ENCODE measurements at places on chromosomes 6 and 20.
A peak's percentile ranks its signal among the peaks of the same experiment; 100 is the strongest.

- no peak for DNase-seq
- no peaks in the 10 kb centered on the region for H3K4me1 ChIP-seq
- H3K27ac ChIP-seq, result no peak overlapping the region
- no peaks in the 10 kb centered on the region for H3K27me3 ChIP-seq
- no peaks in the 10 kb centered on the region for H3K36me3 ChIP-seq
- H3K4me3 ChIP-seq, result no peak overlapping the region
Measured at GRCh38 chr6:29875257-29875656, 47.6 kb downstream of the HLA-G start.

GRCh38 chr20:33387177-33387576, 14.1 kb downstream of the CDK5RAP1 start:
- DNase-seq, result no peak
- H3K4me3 ChIP-seq, result no peak overlapping the region
- no peaks in the 10 kb centered on the region for H3K27me3 ChIP-seq
- peaks cover 98% of the 10 kb centered on the region for H3K36me3 ChIP-seq
- no peak overlapping the region for H3K27ac ChIP-seq

DNA sequence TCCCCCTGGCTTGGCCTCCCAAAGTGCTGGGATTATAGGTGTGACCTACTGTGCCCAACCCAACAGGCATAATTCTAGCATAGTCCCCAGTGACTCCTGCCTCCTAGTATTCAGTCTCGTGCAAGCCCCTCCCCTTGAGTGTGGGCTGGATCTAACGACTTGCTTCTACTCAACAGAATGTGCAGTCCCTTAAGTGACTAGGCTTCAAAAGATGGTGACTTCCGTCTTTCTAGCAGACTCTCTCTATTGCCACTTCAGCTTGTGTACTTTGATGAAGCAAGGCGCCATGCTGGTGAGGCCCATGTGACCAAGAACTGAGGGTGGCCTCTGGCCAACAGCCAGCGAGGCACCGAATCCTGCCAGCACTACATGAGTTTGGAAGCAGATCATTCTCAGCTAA, 109.6 kb upstream of the TRAF3IP2 start:
- no peaks in the 10 kb centered on the region for H3K27me3 ChIP-seq
- DNase-seq, result no peak
- H3K4me1 ChIP-seq, result peaks cover 4% of the 10 kb centered on the region
- H3K36me3 ChIP-seq, result peaks cover 9% of the 10 kb centered on the region

- H3K36me3 ChIP-seq, result no peaks in the 10 kb centered on the region
- DNase-seq, result peak; percentile 93
- H3K27ac ChIP-seq, result peak overlapping the region; percentile 87
Measured at GRCh38 chr6:137811121-137811915, 55.7 kb upstream of the TNFAIP3 start.

GRCh38 chr20:13690943-13691342, 52.2 kb upstream of the TASP1 start:
- H3K27ac ChIP-seq, result no peak overlapping the region
- no peaks in the 10 kb centered on the region for H3K27me3 ChIP-seq
- H3K4me3 ChIP-seq, result no peak overlapping the region
- H3K36me3 ChIP-seq, result no peaks in the 10 kb centered on the region

DNA sequence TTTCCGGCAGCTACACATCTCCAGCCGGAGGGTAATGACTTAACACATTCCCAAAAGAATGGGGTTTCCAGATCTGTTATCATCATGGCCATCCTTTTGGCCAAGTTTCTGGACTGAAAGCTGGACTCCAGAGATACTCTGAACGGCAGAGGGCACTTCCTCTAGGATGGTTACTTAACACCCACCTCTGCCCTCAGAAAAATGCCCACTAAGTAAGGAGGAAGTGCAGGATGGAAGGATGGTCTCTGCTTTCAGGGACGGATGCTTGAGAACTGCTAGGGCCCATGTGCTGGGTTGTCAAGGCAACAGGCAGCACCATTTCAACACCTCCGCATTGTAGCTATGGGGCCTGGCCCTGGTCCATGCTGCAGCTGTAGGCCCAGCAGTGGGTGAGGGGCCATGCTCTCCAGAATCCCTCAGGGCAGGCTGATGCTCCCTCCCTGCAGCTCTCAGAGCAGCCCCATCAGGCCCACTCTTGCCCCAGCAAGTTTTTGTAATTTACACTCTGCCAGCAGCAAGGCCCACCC, 16.5 kb upstream of the TGM3 start:
- no peak for DNase-seq
- no peaks in the 10 kb centered on the region for H3K27me3 ChIP-seq
- H3K27ac ChIP-seq, result peak overlapping the region; percentile 58
- no peak overlapping the region for H3K4me3 ChIP-seq

GRCh38 chr20:51800060-51800871, 2.1 kb downstream of the SALL4 start:
- H3K4me1 ChIP-seq, result peaks cover 8% of the 10 kb centered on the region
- H3K27me3 ChIP-seq, result peaks cover 3% of the 10 kb centered on the region
- H3K36me3 ChIP-seq, result no peaks in the 10 kb centered on the region

- H3K36me3 ChIP-seq, result no peaks in the 10 kb centered on the region
- H3K27ac ChIP-seq, result peak overlapping the region; percentile 98
Measured at GRCh38 chr6:26155061-26155930, 68.1 kb downstream of the HFE start.

DNA sequence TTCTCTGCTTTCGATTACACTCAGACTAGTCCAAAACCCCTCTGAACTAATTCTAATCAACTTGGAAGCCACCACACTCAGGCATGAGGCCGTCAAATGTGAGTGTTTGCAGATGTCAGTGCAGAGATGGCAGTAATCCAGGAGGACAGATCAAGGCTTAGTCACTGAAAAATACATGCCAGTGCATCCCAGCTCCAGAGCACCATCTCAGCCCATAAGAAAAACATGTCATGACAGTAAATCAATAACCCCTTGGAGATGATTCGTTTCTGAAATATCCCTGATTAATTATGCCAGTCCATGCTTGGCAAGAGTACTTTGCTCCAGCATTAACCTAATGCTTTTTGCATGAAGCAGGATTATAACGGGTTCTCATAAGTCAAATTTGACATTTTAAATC, 179.5 kb downstream of the ADAT2 start:
- H3K36me3 ChIP-seq, result no peaks in the 10 kb centered on the region
- no peak overlapping the region for H3K27ac ChIP-seq
- H3K4me3 ChIP-seq, result no peak overlapping the region
- H3K27me3 ChIP-seq, result no peaks in the 10 kb centered on the region

GRCh38 chr6:119156757-119157505, 78.5 kb upstream of the FAM184A start:
- H3K4me1 ChIP-seq, result no peaks in the 10 kb centered on the region
- H3K27ac ChIP-seq, result no peak overlapping the region
- H3K4me3 ChIP-seq, result no peak overlapping the region
- no peak for DNase-seq
- no peaks in the 10 kb centered on the region for H3K36me3 ChIP-seq

GRCh38 chr20:37615340-37616109, 78.3 kb upstream of the CTNNBL1 start:
- H3K27me3 ChIP-seq, result no peaks in the 10 kb centered on the region
- H3K4me1 ChIP-seq, result no peaks in the 10 kb centered on the region
- DNase-seq, result no peak
- no peak overlapping the region for H3K4me3 ChIP-seq
- no peaks in the 10 kb centered on the region for H3K36me3 ChIP-seq
- no peak overlapping the region for H3K27ac ChIP-seq

DNA sequence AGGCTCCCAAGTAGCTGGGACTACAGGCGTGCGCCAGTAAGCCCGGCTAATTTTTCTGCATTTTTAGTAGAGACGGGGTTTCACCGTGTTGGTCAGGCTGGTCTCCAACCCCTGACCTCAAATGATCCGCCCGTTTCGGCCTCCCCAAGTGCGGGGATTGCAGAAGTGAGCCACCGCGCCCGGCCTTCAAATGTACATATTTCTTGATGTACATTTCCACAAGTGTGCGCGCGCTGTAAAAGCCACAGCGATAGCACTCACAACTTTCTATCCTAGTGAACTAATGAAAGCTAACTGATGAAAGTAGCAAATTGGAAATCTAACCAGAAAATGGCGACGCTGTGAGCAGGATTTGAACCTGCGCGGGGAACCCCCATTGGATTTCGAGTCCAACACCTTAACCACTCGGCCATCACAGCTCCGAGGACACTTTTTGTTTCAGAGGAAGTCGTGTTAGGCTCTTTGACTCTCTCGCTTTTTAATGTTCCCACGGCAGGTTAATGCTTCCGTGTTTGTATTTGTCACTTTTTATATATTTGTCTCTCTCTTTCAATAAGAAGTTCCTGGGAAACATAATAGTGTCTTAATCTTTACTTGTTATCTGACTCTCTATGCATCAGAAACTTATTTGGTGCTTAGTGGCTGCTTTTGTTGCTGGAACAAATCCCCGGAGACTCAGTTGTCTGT, 199.4 kb upstream of the ZNF184 start:
- no peaks in the 10 kb centered on the region for H3K36me3 ChIP-seq
- H3K27me3 ChIP-seq, result peaks cover 92% of the 10 kb centered on the region
- H3K27ac ChIP-seq, result no peak overlapping the region
- DNase-seq, result no peak
- H3K4me3 ChIP-seq, result no peak overlapping the region

- H3K27ac ChIP-seq, result no peak overlapping the region
- no peak overlapping the region for H3K4me3 ChIP-seq
- H3K36me3 ChIP-seq, result peaks cover 21% of the 10 kb centered on the region
- no peaks in the 10 kb centered on the region for H3K4me1 ChIP-seq
- no peak for DNase-seq
- H3K27me3 ChIP-seq, result no peaks in the 10 kb centered on the region
Measured at GRCh38 chr6:110661414-110661813, 153.9 kb downstream of the CDK19 start.

GRCh38 chr20:42338294-42339201, 720.4 kb upstream of the CHD6 start:
- no peak overlapping the region for H3K27ac ChIP-seq
- H3K36me3 ChIP-seq, result no peaks in the 10 kb centered on the region
- no peak overlapping the region for H3K4me3 ChIP-seq
- H3K4me1 ChIP-seq, result no peaks in the 10 kb centered on the region
- DNase-seq, result no peak

DNA sequence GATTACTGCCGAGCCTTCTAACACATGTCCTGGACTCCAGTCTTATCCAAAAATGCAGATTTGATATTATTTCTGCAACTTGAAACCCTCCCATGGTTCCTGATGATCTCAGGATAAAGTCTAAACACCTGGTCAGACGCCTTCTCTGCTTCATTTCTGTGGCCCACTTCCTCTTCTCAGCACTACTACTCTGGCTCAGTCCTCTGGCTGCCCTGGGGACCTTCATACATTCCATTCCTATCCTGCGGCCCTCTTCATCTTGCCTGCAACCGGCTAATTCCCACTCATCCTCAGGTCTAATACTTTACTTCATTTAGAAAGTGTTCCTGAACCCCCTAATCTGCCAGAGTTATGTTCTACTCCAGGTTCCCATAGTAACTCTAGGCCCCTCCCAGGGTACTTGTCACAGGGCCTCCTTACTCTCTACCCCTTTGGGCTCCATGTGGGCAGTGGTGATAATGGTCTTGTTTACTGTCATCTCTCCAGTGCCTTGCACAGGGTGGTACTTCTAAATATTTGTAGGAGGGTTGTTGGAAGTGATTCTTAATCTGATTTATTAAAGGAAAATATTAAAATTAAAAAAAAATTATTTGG, 18.9 kb downstream of the MAN1A1 start:
- no peak overlapping the region for H3K4me3 ChIP-seq
- H3K27me3 ChIP-seq, result no peaks in the 10 kb centered on the region
- H3K27ac ChIP-seq, result no peak overlapping the region
- DNase-seq, result no peak
- no peaks in the 10 kb centered on the region for H3K36me3 ChIP-seq

DNA sequence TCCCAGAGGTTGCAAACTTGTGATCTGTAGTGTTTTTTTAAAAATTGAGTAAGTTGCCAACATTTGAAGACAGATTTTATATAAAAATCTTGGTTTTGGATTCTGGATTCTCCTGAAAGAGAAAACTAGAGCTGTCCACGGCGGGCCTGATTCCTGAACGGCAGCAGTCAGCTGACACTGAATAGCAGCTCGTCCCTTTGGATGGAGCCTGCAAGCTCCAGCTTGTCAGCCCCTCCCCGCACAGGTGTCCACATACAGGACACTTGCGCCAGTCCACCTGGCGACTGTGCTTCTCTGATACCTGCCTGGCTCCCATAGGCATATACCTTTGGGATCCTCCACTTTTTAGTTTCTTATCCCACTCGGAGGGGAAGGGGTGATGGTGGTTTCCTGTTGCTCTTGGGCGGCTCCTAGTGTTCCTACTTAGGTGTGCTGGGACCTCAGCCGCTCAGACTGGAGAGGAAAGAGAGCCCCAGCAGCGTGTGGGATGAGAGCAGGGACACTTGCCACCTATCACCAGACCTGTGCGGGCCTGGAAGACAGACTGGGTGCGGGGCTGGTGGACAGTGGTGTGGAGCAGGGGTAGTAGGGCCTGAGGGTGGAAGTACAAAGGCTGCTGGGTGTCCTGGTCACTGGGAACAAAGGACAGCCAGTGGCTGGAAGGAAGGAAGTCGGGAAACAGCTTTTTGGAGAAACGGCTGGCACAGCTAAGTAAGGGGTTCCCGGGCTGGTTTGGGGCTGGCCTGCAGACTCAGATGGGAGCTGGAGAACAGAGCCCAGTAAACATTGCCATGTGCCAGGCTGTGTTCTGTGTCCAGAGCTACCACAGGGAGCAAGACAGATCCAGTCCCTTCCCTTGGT, 18.3 kb downstream of the GHRH start:
- no peak overlapping the region for H3K4me3 ChIP-seq
- H3K36me3 ChIP-seq, result peaks cover 52% of the 10 kb centered on the region
- H3K27ac ChIP-seq, result no peak overlapping the region

DNA sequence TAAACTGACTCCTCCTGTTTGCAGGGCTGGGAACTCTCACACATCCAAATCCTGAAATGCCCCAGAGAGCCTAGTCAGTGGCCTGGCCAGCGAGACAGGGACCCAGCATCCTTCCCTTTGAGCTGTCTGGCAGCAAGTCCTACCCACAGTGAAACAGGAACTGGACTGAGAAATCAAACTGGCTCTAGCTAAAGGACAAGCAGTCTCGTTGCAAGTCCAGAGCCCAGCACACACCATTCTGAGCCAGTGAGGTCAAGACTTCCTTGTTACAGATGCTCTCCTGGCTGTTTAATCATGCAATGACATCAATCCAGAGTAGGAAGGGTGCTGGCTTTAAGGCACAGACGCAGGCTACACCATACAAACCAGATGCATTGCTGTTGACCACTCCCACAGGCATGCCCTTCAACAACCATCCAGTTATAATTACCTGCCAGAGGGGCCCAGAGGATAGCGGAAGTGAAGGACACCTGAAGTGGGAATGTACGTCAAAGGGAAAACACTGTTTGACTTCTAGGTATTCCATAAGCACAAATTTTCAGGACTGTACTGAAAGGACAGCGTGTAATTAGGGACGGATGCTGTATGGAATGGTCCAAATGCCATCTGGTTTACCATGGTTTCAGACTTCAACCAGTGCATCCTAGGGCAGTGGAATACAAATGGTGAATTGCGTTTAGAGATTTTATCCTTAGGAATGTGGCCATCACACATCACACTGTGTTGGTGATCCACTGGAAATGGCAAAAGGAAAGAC, 114.4 kb downstream of the SLC23A2 start:
- no peaks in the 10 kb centered on the region for H3K27me3 ChIP-seq
- H3K36me3 ChIP-seq, result peaks cover 86% of the 10 kb centered on the region
- no peak overlapping the region for H3K27ac ChIP-seq
- no peak overlapping the region for H3K4me3 ChIP-seq

Data from spleen (tissue), 13 donors.